ENCODE measurements at places on chromosomes 16 and 17.

DNA sequence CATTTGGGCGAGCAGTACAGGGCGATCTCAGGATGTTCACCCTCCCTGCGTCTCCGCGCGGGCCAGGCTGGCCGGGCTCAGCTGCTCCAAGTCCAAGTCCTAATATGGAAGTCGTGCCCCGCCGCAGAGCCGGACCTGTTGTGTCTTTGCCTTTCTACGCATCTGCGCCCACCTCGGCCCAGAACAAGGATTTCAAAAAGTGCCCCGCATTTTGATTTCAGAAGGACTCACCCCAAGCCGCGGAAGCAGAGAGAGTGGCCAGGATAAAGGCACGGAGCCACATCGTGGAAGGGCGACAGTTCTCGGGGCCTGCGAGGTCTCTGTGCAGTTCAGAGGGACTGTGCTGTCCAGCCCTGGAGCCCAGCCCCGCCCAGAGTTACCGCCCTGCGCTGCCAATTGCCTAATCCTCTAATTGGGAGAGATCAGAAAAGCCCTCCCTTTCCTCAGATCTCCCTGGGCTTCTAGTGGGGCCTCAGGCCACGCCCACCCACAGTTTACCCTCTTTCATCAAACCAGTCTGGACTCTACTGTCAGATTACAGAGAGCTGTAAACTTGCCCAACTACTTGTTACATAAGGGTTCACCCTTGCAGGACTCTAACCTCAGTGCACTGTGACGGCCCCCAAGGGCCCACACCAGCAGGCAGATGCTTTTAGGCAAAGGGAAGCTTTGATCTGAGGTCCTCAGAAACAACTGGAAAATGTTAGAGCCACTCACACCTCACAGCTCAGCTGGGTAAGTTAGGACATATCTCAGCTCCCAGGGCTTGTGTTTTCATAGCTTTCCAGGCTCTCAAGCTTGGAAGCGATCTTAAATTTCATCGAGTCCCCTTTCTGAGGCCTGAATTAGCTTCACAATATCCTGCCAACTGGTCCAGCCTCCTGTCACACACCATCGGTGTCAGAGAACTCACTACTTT, at the start of gene CES1:
Gene CES1 (minus strand): TSS at position 324 of the 919 bp plus-strand sequence. CDS start 41 bp downstream, at position 283.
- no peak for DNase-seq

DNA sequence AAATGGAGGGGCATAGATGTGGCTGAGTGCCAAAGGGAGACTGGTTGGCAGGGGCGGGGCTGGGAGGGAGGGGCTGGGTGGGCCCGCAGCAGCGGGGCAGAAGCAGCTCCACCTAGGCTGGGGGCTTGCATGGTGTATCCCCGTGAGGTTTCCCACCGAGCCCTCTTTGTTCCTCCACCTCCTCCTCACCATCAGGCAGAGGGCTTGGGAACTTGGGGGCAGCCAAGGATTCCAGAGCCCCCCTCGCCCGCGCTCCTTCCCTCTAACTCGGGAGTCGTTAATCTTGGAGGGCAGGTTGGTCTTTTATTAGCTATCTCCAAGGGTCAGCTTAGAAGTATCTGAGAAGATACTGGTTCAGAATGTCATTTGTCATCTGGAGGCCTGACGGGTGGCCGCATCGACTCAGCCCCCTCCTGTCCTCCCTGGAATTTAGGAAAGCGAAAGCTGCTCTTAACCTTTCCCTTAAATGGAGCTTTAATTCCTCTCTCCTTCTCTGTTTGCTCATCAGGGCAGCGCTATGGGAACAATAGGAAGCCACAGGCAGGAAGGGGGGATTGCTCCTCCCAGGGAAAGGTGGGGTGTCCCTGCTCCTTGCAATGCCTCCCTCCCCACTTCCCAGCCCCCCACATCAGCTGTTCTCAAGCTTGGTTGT, 274.3 kb upstream of the XYLT1 start:
- DNase-seq, result peak; percentile 71

DNA sequence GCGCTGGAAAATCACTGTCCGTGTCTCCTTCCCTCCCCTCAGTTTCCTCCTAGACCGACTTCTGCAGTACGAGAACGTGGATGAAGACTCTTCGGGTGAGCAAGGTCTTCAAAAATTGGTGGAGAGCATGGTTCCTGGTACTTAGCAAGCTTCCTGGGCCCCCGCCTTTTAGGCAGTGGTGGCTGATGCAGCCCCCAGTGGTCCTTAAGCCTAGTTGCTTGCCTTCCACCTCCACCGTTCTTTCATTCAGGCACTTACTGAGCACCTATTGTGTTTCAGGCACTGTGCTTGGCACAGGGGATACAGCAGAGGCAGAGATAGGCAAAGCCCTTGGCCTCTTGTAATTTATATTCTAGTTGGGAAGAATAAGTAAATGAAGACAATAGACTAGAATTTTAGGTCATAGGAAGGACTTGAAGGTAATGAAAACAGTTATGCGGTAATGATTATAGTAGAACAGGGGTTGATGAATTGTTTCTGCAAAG, 767 bp downstream of the INO80E start:
- DNase-seq, result no peak

GRCh38 chr16:69326172-69326873, 4.1 kb downstream of the PDF start:
- DNase-seq, result no peak

GRCh38 chr16:66503030-66503429, 46.9 kb downstream of the TK2 start:
- no peak for DNase-seq

DNA sequence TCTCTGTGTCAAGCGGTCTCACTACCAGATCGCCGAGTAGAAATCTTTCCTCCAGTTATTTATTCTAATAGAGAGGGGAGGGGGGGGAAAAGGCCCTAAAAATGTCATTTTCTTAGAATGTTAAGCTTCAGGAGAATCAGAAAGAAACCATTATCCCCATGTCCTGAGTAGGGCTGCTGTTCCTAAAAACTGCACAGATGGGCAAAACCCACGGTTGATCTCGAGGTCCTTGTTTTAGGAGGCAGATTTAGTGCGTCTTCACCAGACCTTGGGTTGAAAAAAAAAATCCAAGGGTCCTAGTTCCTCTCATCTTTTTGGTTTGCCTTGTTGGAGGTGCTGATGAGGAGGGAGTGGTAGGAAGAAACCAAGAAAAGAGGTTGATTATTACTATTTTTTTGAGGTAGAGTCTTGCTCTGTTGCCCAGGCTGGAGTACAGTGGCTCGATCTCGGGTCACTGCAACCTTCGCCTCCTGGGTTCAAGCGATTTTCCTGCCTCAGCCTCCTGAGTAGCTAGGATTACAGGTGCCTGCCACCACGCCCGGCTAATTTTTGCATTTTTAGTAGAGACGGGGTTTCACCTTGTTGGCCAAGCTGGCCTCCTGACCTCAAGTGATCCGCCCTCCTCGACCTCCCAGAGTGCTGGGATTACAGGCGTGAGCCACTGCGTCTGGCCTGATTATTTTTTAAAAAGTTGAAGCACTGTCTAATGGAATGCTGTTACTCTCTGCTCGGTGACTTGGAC, 1.4 kb downstream of the CBFB start:
- DNase-seq, result no peak

DNA sequence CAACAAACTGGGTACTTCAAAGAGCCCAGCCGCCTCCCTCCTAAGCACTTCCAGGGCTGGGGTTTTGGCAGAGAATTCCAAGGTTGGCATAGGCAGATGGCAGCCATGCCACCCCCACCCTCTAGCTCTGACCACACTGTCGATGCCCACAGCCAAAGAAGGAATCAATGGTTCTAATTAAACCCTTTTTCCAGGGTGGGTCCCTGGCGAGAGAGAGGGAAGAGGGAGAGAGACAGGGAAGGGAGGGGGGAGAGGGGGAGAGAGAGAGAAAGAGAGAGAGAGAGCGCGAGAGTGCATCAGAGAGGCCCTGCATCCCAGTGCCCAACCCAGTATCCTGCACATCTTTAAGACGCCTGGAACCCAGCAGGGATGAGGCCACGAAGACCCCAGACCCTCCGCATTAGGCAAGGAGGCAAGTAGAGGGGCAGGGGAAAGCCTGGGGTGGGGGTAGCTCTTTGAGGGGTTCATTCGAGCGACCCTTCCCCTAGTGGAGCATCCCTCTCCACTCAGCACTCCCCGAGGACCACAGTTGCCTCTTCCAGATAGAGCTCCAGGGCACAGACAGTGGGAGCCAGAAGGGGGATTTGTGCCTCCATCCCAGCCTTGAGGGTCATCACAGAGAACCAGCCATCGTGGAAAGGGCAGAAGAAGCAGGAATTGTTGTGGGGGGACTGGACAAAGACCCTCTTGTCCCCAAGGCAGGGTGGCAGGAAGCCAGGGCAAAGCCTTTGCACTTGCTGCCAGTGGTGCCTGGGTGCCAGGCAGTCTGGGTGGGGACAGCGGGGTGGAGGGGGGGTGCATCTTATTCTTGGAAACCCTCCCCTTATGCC, 2.6 kb downstream of the SRCIN1 start:
- DNase-seq, result no peak

GRCh38 chr16:65698791-65699321, 577.0 kb upstream of the CDH11 start:
- peak; percentile 61 for DNase-seq

GRCh38 chr16:77868052-77868451, 79.7 kb downstream of the VAT1L start:
- DNase-seq, result no peak

GRCh38 chr17:15238057-15238456, 27.1 kb downstream of the PMP22 start:
- DNase-seq, result no peak

DNA sequence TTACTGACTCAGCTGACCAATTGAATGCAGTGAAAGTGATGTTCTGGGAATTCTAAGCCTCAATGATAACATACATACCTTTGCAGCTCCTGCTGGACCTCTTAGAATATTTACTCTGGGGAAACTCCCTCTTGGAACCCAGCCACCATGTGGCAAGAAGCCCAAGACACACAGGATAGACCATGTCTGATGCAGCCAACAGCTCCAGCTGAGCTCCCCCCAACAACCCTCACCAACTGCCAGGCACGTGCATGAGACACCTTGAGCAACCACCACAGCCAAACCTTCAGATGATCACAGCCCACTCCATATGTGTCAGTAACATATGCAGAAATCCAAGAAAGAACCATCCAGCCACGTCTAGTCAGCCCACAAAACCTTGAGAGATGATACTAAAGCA, 53.0 kb downstream of the XYLT1 start:
- DNase-seq, result no peak

GRCh38 chr16:48499923-48500381, 110.0 kb downstream of the N4BP1 start:
- DNase-seq, result peak; percentile 94

GRCh38 chr16:57266531-57267260, 17.8 kb downstream of the PLLP start:
- DNase-seq, result no peak

DNA sequence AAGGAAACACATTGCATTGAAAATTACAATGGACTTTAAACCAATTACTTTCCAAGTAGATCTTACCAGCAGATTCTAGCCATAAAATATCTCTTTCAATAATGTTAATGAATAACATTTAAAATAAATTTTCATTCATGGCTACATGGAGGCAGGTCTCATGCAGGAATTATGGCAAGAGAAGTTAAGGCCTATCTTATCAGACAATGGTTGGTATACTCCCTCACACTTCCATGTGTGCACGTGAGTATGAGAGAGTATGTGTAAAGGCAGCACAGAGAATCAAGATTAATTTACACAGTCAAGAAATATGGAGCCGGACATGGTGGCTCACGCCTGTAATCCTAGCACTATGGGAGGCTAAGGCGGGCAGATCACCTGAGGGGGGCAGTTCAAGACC, 76.5 kb downstream of the HELZ start:
- no peak for DNase-seq

- DNase-seq, result peak; percentile 89
These were observed 150.7 kb downstream of the SOCS1 start for GRCh38 chr16:11105038-11105903.

DNA sequence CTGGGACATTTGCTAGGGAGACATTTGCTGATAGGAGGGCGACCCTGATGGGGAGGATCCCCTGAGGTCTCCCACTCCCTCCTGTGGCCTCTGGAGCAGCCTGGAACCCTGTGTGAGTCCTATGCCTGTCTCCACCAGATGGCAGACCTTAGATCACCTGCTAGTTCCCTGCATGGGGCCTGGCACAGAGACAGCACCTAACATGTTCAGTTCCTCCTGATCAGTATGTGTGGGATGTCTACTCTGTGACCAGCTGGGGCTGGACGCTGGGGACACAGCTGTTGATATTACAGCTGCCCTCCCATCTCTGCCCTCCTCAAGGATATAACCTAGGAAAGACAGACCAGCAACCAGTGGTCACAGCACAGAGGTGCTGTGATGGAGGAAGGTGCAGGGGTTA, 1.1 kb upstream of the ADCY7 start:
- no peak for DNase-seq

DNA sequence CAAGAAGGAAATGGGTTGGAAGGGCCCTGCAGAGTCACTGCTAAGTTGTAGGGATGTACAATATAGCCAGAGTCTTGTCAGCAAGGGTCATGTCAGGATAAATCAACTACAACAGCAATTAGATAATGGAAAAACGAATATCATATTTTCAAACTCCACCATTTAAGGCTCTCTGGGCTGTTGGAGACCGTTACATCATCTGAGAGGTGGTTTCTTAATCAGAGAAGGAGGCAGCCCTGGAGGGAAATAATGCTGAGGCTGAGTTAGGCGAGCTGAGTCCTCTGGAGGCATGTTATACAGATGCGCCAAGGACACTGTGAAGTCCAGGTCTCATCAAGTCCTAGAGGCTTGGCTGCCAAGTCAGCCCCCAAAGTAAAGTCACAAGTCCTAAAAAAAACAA, 30.3 kb downstream of the LYRM9 start:
- DNase-seq, result no peak

DNA sequence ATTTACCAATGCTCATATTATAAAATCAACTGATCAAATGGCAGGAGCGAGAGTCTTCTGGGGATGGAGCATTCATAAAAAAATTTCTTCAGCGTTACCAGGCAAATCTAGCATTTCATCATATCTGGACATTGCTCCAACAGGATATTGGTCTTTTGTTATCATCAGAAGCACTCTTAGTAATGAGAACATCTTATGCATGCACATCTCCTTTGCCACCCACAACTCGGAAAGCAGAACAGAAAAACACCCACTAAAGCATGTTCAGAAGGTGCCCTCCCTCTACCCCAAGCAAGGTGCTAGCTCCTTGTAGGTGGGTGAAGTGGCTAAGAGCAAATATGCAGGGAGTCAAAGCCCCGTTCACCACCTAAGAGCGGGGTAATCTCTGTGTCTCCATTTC, 18.9 kb downstream of the ARHGAP17 start:
- no peak for DNase-seq

GRCh38 chr17:34832376-34832775, 128.9 kb downstream of the CCT6B start:
- no peak for DNase-seq

DNA sequence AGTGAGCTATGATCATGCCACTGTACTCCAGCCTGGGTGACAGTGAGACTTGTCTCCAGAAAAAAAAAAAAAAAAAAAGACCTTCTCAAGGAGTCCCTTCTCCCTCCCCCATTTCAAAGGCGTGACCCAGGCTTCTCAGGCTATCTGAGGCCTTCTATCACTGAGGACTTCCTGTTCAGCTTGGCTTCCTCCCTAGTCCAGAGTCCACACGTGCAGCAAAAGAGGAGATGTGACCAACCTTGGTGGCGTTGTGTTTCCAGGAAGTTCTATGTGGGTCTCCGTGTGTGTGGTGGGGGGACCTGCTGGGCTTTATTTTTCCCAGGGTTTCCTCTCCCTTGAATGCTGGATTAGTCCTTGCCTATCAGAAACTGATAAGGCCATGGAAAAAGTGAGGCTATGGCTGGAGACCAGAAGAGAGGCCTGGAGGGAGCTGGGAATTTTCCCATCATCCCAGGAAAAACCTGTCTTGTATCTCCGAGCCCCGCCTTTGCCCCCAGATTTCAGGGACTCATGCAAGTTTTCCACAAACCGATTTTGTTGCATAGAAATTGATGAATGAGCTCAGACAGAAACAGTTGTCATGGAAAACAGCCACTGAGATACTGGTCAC, 148.1 kb downstream of the SALL1 start:
- DNase-seq, result no peak

All from fibroblast of skin of scalp (primary cell).